ENCODE measurements at places on chromosomes 2 and 18. TPM values are rescaled to one million over a fixed set of nuclear protein-coding genes. Genes with fewer than 3 reads are reported as not detected.

DNA sequence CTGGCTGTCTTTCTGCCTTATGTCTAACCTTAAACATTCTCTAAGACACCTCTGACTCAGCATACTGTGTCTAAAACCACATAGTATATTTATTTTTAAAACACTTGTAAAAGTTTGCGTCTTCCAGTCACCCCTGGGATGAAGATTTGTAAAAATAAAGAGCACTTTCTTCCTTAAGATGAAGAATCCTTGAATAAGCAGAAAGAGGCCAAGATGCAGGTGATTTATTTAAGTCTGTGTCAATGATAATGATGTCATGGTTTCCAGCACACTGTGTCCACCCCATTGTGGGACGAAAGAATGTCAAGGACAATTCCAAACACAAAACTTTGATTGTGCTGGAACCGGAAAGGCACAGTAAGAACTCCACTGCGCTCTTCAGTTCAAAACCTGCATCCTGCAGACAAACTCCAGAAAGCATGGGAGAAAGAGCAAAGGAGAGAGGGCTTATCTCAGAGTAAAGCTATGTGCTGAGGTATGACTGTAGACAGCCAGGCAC is 92.9 kb downstream of the ZEB2 start:
- no peak for DNase-seq

- DNase-seq = no peak
These were observed 22.0 kb downstream of the FAM178B start for GRCh38 chr2:96964221-96964905.

The XIRP2 gene
- 5.5 TPM for total RNA-seq

The DSG1 gene
- not detected for total RNA-seq

DNA sequence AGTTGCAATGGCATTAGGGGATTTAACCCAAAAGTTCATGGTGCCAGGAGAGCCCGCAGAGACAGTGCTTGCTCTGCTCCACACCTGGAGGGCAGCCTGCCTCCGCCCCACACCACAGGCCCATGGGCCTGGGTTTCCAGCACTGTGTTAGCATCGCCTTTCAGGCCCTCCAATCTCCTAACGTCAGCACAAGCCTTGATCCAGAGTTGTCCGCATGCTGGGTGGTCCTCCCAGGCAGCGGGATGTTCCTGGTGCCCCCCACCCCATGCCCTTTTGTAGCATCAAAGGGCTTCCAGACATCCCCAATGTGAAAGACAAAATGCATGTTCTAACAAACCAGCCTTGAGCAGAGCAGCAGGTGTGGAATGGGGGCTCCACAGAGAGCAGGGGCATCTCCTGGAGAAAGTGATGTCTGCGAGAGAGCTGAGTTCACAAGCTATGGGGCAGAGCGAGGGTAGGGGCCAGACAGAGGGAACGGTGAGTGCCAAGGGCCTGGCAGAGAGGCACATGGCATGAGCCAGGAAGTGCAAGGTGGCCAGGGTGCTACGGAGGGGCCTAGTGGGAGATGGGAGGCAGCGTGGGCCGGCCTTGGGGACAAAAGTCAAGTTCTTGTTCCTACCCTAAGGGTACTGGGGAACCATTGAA is 119.2 kb downstream of the CYP26B1 start:
- no peak for DNase-seq

DNA sequence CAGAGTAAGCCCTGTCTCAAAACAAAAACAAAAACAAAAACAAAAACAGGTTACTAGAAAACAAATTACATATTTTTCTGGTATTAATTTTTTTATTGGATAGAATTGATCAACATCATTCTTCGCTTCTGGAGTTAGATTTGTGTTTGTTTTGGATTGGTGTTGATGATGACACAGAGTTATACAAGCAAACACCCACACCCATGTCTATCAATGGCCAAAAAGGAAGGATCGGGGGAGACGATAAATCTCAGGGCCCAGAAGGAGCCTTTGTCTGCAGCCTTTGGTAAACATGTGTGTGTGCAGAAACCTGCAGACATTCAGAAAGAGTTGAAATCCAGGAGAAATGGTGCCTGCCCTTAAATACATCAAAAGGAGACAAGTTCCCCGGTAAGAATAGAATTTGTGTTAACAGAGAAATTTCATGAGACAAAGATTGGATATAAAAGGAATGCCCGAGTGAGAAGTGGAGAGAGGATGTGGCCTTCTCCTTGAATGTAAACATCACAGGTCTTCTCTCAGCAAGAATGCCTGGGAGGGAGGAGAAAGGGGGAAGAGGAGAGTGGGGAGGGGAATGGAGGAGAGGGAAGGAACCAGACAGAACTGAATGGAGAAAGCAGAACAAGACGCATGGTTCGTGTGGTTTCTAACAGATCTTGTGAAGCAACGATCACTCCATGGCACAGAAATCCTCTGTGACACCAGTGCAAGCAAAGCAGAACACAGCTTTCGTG is 40.4 kb upstream of the TMEM178A start:
- no peak for DNase-seq

DNA sequence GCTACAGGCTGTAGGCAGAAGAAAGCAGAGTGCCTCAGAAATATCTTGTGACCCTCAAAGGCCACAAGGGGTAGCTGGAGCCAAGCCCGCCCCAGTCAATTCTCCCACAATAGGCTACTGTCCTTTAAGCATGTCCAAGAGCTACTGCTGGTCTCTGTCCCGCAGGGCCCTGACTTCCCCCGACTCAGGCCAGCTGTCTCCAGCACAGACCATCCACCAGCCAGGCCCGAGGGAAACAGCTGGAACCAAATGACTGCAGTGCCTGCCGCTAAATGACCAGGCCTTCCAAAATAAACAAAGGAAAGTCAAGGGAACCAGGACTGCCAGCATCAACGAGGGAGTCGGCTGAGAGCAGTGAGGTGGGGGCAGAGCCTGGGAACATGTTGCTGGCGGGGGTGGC is 36.7 kb downstream of the MCFD2 start:
- no peak for DNase-seq

DNA sequence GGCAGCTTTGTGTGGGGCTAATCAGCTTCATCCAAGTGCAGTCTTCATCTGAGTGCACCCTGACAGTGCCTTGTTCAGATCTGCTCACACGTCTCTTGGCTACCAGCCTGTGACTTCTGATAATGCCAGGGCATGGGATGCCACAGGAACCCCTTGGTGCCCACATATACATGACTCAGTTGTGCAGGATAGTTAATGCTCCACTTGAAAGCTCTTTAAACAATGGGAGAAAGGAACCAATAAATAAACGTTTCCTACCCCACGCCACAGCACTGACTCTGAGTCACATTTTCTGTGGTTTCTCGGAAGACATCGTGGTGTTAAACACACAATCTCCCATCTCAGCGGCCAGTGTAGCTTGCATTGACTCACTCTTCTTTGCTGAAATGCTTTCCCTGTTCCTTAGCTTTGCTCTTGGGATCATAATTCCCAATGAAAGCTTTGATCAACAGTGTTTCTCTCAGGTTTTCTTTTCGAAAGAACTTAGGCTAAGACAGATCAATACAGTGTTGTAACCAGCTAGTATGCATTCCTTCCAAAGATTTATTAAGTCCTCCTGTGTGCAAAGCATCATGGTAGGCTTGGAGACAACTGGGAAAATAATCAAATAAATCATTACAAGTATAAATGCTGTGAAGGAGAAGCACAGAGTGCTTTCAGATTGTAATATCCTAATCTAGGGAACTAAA is 142.0 kb downstream of the COPS8 start:
- no peak for DNase-seq

The CD226 gene
- total RNA-seq = 0.80 TPM

- no peak for DNase-seq
These were observed 245.8 kb upstream of the SLC39A10 start for GRCh38 chr2:195411219-195411687.
